ENCODE measurements at places on chromosomes 4 and X.

DNA sequence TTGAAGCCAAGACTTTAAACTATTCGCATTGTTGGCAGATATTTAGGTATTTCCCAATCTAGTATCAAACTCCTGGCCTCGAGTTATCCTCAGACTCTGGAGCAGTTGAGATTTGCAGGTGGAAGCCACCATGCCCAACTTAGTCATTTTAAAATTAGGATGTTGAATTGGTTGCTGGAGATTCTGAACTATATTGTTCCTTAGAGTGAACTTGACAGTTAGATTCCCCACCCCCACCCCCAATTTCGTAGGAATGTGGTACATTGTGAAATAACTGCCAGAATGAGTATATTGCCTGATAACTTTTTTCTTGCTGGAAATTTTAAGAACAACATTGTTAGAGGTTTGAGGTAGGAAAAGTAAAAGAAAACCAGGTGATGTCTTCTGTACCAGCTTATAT lies 2.3 kb downstream of the NOCT start:
- DNase-seq: no peak

DNA sequence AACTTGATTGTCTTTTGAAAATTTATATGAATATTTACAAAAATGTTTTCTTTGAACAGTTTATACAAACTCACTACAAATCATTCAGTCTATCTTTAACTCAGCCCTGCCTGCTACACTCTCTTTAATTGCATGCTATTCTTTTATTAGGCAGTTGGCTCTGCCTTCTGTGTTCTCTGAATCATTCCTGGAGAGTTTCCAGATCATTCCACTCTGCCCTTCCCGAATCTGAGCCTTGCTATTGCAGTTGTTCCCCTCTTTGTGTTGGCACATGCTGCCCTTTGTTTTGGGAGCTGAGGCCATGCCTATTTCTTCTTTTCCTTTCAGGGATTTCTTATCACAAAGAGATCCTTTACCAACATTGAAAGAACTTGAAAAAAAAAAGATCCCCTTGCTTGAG lies 8.7 kb upstream of the TECRL start:
- no peak for DNase-seq

- DNase-seq: no peak
Measured at GRCh38 chr4:72842323-72842722, 227.2 kb downstream of the COX18 start.

GRCh38 chr4:94253036-94253435 lies 45.4 kb downstream of the SMARCAD1 start:
- DNase-seq: no peak

All from left forelimb (tissue), 1 donor.